Trophoblast cell (in vitro differentiated cells and primary cell): ENCODE measurements at places on chromosomes 4 and X.

GRCh38 chr4:112836895-112837294, 200.0 kb downstream of the LARP7 start:
- no peak for DNase-seq

GRCh38 chrX:119482481-119483480, 14.5 kb downstream of the SLC25A5 start:
- peak; percentile 79 for DNase-seq

DNA sequence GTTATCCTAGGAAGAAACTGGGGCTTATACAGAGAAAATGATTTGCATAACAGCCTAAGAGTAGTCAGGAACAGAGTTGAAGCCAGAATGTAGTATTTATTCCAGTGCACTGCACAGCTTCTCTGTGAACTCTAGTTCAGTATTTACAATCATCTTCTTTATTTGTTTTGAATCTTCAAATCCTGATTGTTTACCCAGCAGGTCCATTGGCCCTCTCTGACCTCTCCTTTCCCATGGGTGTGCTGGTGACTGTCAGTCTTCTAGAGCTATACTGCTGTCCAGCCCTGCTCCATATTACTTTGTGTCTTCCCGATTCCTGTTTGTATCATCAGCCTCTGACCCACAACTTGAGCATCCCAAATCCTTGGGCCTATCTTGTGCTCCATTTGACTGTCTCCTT, 301.9 kb upstream of the HS3ST1 start:
- DNase-seq = no peak

DNA sequence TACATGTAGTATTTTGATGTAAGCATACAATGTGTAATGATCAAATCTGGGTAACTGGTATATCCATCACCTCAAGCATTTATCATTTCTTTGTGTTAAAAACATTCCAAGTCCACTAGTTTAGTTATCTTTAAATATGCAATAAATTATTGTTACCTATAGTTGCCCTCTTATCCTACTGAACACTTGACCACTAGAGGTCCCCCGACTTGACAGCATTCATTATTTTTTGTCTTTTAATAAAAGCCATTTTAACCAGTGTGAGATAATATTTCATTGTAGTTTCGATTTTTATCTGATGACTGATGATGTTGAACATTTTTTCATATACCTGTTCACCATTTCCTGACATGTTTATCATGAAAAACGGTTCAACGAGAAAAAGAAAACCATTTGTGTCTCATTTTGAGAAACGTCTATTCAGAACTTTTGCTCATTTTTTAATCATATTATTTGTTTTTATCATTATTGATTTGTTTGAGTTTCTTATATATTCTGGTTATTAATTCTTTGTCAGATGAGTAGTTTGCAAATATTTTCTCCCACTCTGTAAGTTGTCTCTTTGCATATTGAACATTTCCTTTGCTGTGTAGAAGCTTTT, 199.0 kb upstream of the CXXC4 start:
- no peak for DNase-seq

- DNase-seq = no peak
Observed at GRCh38 chr4:137025484-137026059, 506.7 kb downstream of the PCDH18 start.

DNA sequence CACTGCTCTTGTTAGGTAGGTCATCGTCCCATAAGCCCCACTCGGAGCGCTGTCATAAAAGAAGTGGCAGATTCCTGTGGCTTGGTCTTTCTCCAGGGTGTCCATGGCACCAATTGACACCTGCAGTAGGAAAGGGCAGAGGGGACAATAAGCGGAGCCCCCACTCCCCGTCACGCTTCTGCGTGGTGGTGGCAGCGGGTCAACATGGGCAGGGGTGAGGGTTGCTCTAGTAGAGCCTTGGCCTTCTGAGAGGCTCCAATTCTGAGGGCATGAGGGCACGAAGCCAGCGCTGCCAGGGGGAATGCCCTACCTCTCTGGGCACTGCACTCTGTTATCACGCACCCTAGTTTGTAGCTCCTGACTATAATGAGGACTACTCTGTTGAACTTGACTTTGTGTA, 90.4 kb downstream of the PHKA2 start:
- no peak for DNase-seq

DNA sequence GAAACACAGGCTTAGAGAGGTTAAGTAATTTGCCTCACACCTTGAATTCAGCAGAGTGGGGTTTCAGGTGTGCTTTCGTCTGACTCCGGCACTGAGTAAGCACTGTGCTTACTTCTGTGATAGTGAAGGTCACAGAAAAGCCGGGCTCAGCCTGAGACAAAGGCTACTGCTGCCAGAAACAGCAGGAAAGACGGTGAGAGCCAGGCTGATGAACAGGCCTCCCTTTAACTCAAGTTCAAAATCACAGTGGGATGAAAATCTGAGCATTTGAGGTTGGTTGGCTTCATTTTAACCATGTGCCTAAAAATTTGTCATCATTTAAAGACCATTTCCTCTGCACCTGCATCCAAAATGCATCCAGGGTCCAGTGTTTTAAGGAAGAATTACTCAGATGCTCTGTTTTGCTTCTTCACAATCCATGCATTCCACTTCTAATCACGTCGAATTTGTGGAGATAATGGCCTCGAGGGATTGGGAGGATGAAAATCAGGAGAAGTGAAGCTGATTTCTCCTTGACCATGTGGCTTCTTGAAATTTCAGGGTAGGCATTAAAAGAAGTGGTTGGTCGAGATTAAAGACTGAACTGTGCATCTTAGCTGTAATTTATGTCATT, 121.2 kb upstream of the LNX1 start:
- peak; percentile 33 for DNase-seq
